Fibroblast of pulmonary artery (primary cell): ENCODE measurements at places on chromosomes 6 and 20.

DNA sequence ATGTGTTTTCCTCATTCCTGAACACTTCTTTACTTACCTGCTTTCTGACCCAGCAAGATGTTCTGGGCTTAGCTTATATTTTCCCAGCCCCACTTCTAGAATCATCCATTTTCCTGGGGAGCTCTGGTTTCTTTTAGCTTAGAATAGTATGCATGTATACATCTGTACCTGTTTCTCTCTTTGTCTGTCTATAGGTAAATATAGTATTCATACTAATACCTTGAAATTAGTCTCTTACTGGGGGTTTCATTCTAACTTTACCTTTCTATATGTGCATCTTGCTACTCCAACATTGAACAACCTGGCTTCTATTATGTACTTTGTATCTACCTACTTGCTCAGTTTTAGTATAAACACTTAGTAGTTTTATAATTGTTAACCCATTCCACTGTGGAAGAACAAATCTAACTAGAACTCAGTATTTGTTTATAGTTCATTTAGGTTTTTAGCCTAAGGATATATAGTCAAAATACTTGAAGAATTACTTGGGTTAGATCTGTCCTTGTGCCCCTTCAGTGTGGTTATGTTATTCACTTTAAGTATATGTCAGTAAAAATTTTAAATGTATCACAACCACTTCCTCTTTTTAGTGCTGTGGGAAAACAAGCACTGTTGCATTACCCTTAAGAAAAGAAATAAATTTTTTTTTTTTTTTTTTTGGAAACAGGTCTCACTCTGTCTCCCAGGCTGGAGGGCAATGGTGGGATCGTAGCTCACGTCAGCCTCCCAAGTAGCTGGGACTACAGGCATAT lies 54.0 kb downstream of the ASXL1 start:
- no peak for DNase-seq

DNA sequence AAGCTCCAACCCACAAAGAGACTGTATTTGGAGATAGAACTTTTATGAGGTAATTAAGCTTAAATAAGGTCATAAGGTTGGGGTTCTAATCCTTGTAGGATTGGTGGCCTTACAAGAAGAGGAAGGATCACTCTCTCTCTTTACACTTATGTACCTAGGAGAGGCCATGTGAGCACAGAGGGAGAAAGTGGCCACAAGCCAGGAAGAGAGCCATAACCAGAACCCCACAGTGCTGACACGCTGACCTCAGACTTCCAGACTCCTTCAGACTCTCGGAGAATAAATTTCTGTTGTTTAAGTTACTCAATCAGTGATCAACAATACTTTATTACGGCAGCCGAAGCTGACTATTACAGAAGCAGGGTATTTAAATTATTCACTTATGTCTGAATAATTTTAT lies 430.5 kb upstream of the EPHA7 start:
- no peak for DNase-seq

DNA sequence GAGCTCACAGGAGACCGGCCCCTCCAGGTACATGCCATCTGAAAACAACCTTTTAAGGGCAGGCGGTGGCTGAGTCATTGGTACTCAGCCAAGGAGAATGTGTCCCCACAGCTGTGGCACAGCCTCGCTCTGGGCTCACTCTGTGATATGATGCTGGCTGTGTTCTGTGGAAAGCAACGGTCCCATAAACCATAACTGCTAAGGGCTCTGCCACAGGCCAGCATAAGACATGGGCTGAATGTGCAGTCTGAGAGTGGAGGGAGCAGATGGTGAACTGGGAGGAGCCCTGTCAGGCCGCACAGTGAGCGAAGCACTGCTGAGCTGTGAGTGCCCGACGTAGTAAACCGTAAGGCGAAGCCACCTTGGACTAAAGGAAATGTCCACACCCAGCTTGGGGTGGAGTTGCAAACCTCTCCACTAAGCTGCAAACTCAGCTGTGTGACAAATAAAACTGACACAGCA lies 375.8 kb downstream of the THBS2 start:
- DNase-seq = no peak

DNA sequence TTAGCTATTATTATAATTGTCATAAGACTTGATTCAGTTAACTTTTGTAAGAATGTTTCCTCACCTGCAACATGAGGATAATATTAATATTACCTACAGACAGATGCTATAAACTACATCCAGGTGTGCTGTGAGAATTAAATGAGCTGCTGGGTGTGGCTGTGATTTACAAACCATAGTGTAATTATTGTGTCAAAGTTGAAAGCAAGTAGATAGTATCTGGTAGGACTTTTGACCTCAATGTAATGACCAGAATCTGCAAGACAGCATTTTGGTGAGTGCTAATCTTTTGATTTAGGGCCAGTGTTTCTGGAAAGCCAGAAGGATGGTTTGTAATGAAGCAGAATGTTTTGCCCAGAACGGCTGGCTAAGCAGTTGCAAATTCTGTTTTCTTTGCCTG lies 162.5 kb downstream of the TRMT11 start:
- DNase-seq = no peak

- DNase-seq = no peak
These were observed 28.5 kb upstream of the SMOC2 start for GRCh38 chr6:168412456-168412855.

DNA sequence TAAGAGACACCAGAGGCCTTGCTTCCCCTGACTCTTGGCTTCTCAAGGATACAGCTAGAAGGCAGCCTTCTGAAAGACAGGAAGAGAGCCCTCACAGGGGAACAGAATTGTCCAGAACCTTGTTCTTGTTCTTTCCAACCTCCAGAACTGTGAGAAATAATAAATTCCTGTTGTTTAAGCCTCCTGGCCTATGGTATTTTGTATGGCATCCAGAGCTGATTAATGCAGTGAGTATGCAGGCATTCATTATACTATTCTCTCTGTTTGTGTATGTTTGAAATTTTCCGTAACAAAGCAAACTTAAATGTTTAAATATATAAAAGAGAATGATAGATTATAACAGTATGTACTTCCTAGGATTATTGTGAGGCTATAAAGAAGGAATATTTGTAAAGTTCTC lies 903.4 kb upstream of the FLRT3 start:
- DNase-seq = peak; percentile 7

GRCh38 chr6:123945386-123945785 lies 141.7 kb downstream of the NKAIN2 start:
- DNase-seq = no peak

- DNase-seq = no peak
These were observed 689.4 kb upstream of the MAP3K7 start for GRCh38 chr6:91276315-91276714.

GRCh38 chr20:3670511-3670910 lies 7.3 kb upstream of the GFRA4 start:
- DNase-seq = peak; percentile 31

DNA sequence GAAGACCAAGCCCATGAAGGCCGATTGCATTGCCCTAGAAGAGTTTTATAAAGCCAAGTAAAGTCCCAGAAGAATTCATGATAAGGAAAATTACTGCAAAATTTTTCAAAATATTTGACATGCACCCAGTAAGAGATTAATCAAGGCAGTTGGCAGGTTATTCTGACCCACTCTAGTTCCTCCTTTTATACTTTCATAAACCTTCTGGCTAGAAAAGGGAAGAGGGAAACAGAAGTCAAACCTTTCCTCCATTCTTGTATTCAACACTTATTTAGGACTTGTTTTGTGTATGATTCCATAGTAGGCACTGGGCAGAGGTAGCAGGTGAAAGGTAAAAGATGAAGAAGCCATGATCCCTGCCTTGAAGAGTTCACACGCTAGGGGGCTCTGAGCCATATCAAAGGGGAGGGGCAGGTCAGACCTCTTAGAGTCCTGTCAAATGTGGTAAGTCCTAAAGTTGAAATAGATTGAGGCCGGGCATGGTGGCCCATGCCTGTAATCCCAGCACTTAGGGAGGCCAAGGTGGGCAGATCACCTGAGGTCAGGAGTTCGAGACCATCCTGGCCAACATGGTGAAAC lies 85.4 kb downstream of the NDUFAF5 start:
- DNase-seq = no peak

GRCh38 chr6:160523223-160523622 lies 140.9 kb downstream of the LPA start:
- DNase-seq = no peak

GRCh38 chr6:2565499-2565898 lies 185.2 kb downstream of the MYLK4 start:
- no peak for DNase-seq

GRCh38 chr20:5205348-5206210 lies 78.8 kb downstream of the CDS2 start:
- peak; percentile 85 for DNase-seq

DNA sequence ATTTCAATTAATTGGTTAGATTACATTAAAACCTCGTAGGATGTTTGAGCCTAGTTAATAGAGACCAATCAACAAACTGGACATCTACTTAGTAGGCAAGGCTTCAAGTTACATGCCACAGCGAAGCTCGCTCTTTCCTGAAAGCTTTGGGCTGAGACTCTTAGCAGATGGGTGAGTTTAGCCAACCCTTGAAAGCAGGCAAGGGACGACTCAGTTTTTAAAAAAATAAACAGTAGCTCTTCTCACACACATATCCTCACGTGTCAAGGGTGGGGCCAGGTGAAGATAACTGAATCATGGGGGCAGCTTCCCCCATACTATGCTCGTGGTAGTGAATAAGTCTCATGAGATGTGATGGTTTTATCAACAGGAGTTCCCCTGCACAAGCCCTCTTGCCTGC lies 775 bp downstream of the MTFR2 start:
- no peak for DNase-seq

GRCh38 chr20:44961870-44962267 lies 1.7 kb upstream of the TOMM34 start:
- peak; percentile 24 for DNase-seq

- no peak for DNase-seq
These were observed 114.8 kb downstream of the PKHD1 start for GRCh38 chr6:51972659-51973058.

GRCh38 chr6:159390381-159390780 lies 221.2 kb downstream of the FNDC1 start:
- peak; percentile 4 for DNase-seq

- DNase-seq = no peak
These were observed 84.3 kb downstream of the CARMIL1 start for GRCh38 chr6:25363427-25363826.

GRCh38 chr6:108841377-108841855 lies 6.8 kb upstream of the ARMC2 start:
- DNase-seq = no peak

DNA sequence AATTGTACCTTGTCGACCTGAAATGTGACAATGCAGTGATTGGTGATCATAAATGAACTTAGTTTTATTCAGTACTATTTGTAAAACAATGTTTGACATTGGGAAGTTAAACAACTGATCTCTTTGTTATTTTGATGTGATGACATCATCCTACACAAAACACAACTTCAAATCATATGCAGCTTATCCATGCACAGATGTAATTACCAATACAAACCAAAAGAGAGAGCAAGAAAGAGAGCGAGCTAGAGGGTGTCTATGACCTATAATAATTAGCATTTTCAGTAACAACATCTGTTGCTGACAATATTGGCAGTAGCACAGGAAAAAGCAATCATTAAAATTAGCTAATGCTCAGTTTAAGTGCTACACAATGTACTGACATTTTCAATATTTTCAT lies 320.9 kb downstream of the UTRN start:
- no peak for DNase-seq

DNA sequence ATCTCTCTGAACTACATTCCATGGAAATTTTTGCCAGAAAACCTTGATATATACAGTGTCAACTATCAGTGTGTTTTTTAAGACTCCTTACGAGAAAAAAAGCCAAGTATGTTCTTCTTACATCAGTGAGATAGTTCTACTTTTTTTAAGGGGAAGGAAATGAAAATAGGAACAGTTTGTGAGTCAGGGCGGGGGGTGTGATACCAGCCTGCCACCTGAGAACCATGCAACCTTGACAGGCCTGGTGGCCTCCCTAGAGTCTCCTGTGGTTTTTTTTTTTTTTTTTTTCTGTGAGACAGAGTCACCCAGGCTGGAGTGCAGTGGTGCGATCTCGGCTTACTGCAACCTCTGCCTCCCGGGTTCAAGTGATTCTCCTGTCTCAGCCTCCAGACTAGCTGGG lies 96.3 kb upstream of the GCM1 start:
- no peak for DNase-seq

- DNase-seq = no peak
These were observed 106.9 kb downstream of the IPCEF1 start for GRCh38 chr6:154249499-154250298.

- no peak for DNase-seq
These were observed 95.3 kb downstream of the CDKAL1 start for GRCh38 chr6:20629509-20629908.

GRCh38 chr6:45031601-45032000 lies 296.5 kb upstream of the RUNX2 start:
- no peak for DNase-seq

GRCh38 chr6:152828431-152828830 lies 77.8 kb downstream of the VIP start:
- no peak for DNase-seq

DNA sequence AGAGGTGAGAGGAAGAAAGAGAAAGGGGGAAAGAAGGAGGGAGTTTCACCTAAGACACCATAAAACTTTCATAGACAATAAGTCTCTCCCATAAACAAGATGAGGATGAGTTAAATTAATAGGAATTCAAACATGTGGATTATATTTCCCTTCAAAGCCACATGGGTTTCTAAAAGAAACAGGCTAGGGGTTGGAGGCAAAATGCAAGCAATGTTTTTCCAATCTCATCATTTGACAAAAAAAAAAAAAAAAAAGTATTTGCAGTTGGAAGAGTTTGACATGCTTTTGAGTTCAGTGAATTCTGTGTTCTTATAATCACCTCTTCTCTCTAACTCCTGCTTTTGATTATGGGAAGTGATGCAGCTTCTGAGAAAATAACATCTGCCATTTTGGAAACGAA lies 286.5 kb upstream of the PRND start:
- DNase-seq = no peak

DNA sequence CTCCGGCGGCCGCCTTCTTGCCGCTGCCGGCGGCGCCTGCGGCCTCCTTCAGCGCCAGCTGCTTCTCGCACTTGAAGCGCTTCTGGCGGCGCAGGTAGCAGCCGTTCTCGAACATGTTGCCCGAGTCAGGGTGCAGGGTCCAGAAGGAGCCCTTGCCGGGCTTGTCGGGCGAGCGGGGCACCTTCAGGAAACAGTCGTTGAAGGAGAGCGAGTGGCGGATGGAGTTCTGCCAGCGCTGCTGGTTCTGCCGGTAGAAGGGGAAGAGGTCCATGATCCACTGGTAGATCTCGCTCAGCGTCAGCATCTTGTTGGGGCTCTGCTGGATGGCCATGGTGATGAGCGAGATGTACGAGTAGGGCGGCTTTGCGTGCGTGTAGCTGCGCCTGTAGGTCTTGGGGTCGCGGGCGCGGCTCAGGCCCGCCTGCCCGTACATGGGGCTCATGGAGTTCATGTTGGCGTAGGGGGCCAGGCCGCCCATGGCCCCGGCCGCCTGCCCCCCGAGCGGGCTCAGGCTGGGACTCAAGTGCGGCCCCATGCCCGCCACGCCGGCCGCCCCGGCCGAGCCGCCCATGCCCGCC lies 1.9 kb downstream of the FOXA2 start:
- no peak for DNase-seq

DNA sequence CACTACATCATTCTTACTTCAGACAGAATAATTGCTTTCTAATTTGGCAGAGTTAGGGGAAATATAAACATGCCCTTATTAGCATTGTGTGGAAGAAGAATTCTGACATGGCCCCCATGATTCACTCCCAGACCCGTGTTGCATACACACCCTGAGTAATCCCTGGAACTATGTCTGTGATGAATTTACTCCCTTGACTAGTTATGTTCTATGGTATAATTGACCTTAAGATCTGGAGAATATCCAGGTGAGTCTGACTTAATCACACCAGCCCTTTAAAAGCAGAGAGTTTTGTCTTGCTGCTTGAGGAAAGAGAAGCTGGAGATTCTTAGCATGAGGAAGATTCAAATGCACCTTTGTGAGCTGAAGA lies 262.9 kb downstream of the SOX4 start:
- peak; percentile 64 for DNase-seq

GRCh38 chr20:1626528-1627199 lies 6.9 kb upstream of the SIRPB1 start:
- DNase-seq = no peak
